EL (cell line): ENCODE measurements at places on chromosomes 7 and 10.

GRCh38 chr7:234708-235553 is 42.6 kb downstream of the FAM20C start:
- DNase-seq = peak; percentile 59

- DNase-seq = no peak
Observed at GRCh38 chr10:75662715-75663114, 231.3 kb downstream of the LRMDA start.

DNA sequence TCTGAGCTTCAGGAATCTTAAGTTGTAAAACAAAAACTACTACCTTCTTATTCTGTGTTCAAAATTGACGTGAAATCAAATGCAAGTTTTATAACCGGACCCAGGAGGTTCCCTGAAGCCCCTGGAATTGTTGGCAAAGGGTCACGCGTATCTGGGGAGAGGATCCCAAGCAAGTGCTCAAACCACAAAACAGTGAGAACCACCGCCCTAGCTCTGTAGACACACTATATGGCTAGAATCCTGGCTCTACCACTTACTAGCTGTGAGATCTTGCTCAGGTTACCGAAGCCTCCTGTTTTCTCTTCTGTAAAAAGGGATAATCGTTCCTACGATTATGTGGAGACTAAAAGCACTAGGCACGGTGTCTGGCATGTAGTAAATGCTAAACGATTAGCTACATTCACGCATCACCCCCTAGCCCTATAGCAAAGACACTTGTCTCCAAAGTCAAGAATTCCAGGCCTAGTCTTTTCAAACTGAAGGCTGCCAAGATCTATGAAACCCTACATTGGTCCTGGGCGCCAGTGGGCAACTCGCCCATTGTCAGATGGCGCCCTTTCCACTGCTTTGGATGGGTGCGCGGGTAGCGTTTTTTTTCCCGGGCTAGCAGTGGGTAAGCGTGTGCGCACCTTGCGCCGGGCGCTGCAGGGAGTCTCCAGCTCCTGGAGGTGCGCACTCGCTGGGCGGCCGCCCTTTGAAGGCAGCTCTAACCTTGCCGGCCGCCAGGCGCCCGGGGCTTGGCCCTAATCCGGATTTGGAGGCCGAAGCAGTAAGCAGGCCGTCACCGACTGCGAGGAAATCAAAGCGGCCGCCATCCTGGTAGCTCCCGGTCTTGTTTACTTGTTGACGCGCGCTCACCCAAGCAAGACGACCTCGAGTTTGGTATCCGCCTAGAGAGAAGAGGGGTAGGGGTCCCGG is 11.6 kb upstream of the NKX2-3 start:
- DNase-seq = no peak

GRCh38 chr7:1638215-1638661 is 31.8 kb upstream of the ELFN1 start:
- no peak for DNase-seq

- DNase-seq = peak; percentile 89
Observed at GRCh38 chr10:44253769-44254462, 131.0 kb downstream of the CXCL12 start.

- DNase-seq = no peak
Observed at GRCh38 chr10:60399328-60399727, 9.7 kb upstream of the ANK3 start.

- no peak for DNase-seq
Observed at GRCh38 chr10:130809181-130809580, 502.3 kb downstream of the TCERG1L start.

DNA sequence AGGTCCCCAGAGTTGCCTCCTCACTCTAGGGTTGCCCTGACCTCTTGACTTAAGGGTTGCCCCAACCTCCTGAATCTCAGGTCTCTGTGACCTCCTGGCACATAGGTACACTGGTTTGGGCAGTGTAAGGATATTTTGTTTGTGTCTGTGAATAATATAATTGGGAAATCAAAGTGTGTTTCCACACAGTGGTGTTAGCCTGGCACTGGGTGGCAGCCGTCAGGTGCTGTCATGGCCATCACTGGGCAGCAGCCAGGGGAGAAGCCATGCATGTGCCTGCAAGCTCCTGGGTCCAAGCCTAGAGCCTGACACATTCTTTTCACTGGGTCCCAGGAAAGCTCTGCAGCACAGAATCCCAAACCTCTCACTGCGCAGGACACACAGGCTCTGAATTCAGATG is 3.6 kb upstream of the CCDC201 start:
- no peak for DNase-seq

GRCh38 chr7:16171928-16172327 is 249.4 kb downstream of the CRPPA start:
- no peak for DNase-seq

- no peak for DNase-seq
Observed at GRCh38 chr10:49610458-49611165, 502 bp downstream of the SLC18A3 start.

GRCh38 chr7:7738622-7739021 is 20.2 kb upstream of the RPA3 start:
- no peak for DNase-seq

- no peak for DNase-seq
Observed at GRCh38 chr7:110590415-110590814, 500.5 kb upstream of the LRRN3 start.

- DNase-seq = no peak
Observed at GRCh38 chr7:100952641-100953040, 3.3 kb downstream of the MUC3A start.

DNA sequence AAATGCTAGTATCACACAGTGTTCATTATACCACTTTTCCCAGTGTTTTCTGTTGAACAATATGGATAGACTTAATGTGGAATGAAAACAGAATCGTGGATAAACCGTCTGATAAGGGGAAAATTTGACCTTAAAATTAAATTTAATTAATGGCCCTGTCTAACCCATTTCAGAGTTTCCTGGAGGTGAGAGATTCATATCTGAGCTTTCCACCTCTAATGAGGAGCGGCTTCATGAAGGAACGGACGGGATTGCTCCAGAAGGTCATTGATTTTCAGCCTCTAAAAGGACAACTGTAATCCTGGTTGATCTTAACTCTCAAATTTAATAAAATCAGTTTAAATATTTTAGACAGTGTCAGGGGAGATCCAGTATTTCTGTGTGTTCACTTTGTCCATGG is 874.9 kb downstream of the GRID1 start:
- DNase-seq = no peak

DNA sequence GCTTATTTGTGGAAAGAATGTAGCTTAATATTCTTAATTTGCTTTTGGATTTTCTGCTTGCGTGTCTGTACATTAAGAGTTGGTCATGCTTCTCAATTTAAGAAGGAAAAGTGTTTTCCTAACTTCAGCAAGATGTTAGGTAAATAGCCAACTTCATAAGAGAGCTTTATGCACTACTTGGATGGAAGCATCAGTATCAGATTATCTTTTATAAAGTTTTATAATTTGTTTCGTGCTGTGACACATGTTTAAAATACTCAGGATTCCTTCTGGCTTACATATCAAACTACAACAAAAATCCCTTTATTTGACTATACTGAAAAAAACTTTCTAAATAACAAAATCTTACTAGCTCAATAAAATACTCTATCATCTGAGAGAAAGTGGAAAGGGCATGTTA is 34.8 kb upstream of the AGR2 start:
- peak; percentile 21 for DNase-seq

GRCh38 chr10:26172131-26172530 is 44.4 kb upstream of the GAD2 start:
- no peak for DNase-seq

DNA sequence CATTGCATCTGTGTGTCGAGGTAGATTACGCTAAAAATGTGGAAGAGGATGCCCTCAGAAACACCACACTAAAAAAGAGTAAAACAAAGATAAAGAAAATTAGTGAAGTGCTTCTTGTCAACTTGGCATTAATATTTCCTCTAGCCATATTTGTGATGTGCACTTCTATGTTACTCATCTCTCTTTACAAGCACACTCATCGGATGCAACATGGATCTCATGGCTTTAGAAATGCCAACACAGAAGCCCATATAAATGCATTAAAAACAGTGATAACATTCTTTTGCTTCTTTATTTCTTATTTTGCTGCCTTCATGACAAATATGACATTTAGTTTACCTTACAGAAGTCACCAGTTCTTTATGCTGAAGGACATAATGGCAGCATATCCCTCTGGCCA is 79.0 kb upstream of the SCIN start:
- DNase-seq = no peak

GRCh38 chr10:121078036-121078435 is 226.9 kb downstream of the WDR11 start:
- no peak for DNase-seq

GRCh38 chr10:123404357-123404756 is 250.2 kb downstream of the BUB3 start:
- DNase-seq = no peak

DNA sequence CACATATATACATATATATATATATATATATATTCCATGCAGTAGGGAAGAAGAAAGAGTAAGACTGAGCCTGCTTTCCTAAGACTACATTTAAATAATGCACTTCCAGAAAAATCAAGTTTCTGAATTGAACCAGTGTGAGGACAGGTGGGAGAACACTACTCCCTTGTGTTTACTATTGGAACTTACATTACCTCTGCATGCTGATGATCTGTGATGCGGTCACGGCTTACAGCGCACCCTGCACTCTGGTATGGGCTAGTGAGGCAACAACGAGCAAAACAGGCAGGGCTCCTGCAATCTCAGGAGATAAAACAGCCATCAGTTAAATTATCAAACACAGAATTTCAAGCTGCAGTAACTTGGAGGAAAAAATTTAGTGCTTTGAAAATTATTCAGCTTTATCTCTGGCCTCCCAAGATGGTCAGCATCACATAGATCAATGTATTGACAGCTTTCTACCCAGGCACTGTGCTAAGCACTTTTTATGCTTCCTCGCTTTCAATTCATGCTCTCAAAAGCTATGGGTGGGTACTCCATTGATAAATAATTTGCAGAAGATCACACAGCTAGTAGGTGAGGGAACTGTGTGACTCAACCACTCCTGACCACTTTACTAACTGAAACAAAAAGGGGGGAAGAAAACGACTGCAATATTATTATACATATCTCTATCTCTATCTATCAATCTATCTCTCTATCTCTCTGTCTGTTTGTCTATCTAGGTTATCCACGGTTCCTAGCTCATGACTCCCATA is 20.5 kb upstream of the SLC16A12 start:
- DNase-seq = no peak

DNA sequence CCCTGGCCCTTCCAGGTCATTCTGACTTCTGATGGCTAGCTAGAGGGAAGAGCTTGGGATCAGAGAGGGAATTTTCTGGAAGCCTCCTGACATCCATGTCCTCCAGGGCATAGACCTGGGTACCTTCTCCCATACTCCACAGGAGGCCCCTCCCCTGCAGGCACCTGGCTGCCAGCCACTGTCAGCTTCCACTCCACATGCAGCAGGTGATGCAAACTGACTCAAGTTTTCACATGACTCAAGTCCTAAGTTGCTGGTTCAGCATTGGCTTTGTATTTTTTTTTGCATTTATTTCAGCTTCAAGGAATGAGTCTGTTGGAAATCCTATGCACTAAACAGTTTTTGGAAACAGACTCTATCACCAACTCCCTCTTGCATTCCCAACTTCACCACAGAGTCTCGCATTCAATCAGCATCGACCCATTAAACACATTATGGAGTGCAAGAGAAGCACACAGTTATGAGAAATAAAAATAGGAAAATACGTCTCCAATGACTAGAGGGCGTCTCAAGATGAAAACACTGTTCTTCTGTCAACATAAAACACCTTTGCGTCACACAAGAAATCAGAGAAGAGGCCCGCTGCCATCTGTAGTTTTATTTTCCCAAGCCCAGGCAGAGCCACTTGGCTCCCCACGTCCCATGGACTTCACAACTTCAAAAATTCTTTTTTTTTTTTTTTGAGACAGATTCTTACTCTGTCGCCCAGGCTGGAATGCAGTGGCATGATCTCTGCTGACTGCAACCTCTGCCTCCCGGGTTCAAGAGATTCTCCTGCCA is 362.6 kb upstream of the MGMT start:
- no peak for DNase-seq

DNA sequence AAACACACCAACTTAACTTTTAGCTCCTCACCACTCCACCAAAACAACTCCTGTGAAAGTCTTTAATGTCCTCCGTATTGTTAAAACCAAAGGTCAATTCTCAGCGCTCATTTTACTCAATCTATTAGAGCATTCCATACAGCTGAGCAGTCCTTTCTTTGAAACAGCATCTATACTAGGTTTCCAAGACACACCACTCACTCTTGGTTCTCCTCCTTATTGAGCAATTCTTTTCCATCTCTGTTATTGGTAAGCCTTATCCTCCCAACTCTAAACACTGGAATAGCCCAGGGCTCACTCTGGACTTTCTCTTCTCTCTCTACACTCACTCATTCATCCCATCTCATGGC is 34.9 kb downstream of the COA1 start:
- DNase-seq = peak; percentile 86

DNA sequence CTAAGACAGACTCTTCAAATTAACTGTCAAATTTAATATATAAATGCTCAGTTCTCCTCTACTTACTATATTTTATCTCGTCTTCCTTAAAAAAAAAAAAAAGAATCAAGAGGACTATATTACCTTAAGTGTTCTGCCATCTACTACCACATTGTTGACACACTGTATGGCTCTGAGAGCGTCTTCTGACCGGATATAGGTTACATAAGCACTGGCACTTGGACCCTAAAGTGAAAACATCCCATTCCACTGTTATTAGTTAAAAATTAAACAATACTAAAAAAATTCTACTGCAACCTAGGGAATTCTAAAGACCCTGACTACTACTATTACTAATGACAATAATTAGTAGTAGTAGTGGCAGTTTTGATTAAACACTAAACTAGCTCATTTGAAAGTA is 95.7 kb downstream of the CNOT4 start:
- DNase-seq = no peak

- DNase-seq = no peak
Observed at GRCh38 chr10:65365878-65366277, 1560.0 kb upstream of the LRRTM3 start.

- DNase-seq = peak; percentile 53
Observed at GRCh38 chr7:40329601-40330153, 194.9 kb downstream of the SUGCT start.

GRCh38 chr7:152882576-152883310 is 123.2 kb downstream of the ACTR3B start:
- DNase-seq = no peak

GRCh38 chr7:34354011-34354410 is 304.0 kb upstream of the NPSR1 start:
- no peak for DNase-seq

GRCh38 chr10:36542493-36542892 is 582.9 kb upstream of the ANKRD30A start:
- no peak for DNase-seq

- no peak for DNase-seq
Observed at GRCh38 chr7:84297616-84298015, 103.0 kb upstream of the SEMA3A start.

- DNase-seq = no peak
Observed at GRCh38 chr7:53151496-53151895, 116.1 kb downstream of the POM121L12 start.

- no peak for DNase-seq
Observed at GRCh38 chr10:126609566-126609965, 60.9 kb downstream of the C10orf90 start.
